ENCODE measurements at places on chromosomes 1 and 21. TPM values are rescaled to one million over a fixed set of nuclear protein-coding genes. Genes with fewer than 3 reads are reported as not detected.

DNA sequence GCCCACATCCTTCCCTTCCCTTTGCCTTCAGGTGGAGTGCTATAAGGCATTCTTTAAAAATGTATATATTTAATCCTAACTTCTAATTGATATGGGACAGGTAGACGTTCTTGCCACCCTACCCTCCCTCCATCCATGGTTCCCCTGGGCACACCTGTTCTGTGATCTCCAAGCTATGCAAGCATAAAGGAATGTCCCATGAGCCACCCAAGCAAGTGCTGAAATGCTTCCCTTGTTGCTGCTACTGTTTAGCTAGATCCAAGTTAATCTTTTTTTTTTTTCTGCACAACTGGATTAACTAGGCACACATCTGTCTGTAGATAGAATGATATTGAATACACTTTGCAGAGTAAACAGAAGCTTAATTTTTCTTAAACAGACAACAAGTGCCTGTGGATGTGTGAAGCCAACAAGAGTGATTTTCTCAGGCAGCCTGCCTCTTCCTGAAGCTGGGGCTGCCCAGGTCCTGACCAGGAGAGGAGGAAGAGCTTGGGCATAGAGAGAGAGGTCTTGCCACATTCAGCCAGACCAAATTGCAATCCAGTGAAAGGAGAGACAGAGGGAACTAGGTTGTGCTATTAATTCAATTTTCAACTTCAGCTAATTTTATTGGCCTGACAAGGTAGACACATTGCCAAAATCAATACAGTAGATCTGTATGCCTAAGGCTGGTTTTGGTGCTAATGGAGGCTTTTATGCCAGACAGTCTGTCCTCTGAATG, 28.2 kb upstream of the ATP1B1 start:
- no peak for DNase-seq

GRCh38 chr1:47940779-47941178, 56.4 kb downstream of the TRABD2B start:
- no peak for DNase-seq

- DNase-seq = no peak
Measured at GRCh38 chr1:171263901-171264300, 15.6 kb downstream of the FMO1 start.

DNA sequence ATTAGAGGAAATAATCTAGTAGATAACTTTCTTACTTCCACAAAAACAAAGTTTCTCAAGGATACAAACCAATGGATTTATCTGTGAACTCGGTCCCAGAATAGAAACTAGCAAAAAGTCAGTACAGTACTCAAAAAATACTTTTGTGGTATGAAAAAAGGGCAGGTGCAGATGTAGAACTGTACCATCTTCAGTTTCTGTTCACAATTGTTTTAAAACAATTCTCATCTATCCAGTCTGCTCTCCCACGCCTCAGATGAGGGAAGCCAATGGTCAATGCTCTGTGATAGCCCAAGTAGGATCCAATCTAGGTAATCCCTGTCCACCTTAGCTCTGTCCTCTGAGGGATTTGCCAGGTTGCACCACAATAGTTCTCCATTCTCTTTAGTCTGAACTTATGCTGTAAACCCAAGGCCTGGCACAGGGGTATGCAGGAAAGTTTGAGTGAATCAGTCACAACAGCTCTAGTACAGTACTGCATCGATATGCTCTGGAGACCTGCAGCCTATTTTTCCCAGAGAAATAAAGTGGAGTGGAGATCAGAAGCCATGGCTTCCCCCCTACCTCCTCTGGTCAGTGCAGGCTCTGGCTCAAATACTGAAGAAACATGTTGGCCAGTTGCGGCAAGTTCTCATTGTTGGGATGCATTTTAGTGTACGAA, 1.4 kb downstream of the KTI12 start:
- DNase-seq = no peak

GRCh38 chr1:72759486-72759885, 477.1 kb upstream of the NEGR1 start:
- DNase-seq = no peak

GRCh38 chr1:101088431-101088830, 62.8 kb upstream of the DPH5 start:
- no peak for DNase-seq

- no peak for DNase-seq
Measured at GRCh38 chr1:63010913-63011660, 227.2 kb downstream of the ATG4C start.

- DNase-seq = no peak
Measured at GRCh38 chr1:24643363-24644099, 429 bp downstream of the SRRM1 start.

- no peak for DNase-seq
Measured at GRCh38 chr1:89942825-89943658, 51.9 kb upstream of the ZNF326 start.

- DNase-seq = no peak
Measured at GRCh38 chr21:16455978-16456377, 726.2 kb downstream of the USP25 start.

DNA sequence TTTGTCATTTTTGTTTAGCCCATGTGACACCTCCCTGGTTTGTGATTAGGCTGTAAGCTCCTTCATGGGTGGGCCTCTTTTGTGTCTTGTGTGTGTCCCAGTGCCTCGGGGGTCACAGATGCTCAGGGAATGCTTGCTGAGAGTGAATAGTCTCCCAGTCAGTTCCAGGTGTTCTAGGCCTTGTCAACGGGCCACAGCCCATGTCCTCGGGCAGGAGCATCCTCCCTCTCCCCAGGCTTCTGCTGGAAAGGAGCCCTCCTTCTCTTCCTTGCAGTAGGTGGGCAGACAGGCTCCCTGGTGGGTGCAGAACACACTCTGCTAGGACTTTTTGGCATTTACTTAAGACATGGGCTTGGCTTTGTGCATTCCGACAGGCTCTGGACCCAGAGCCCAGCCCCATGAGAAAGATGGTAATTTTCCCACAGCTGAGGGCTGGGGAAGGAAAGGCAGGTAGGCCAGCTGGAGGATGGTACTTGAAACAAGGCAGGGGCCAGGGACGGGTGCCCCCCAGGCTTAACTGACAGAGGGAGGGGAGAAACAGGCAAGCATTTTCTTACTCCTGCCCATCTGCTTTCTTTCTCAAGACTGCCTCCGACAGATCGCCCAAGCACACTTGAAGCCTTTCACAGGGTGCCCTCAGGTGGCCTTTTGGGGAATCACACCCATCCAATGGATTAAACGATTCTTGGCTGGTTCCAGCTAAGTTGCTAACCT, 7.1 kb upstream of the CPLANE2 start:
- DNase-seq = peak; percentile 92

GRCh38 chr1:246425139-246425794, 81.8 kb downstream of the SMYD3 start:
- no peak for DNase-seq

- no peak for DNase-seq
Measured at GRCh38 chr1:212973426-212973825, 23.1 kb downstream of the VASH2 start.

- no peak for DNase-seq
Measured at GRCh38 chr1:90526954-90527353, 190.1 kb downstream of the BARHL2 start.

DNA sequence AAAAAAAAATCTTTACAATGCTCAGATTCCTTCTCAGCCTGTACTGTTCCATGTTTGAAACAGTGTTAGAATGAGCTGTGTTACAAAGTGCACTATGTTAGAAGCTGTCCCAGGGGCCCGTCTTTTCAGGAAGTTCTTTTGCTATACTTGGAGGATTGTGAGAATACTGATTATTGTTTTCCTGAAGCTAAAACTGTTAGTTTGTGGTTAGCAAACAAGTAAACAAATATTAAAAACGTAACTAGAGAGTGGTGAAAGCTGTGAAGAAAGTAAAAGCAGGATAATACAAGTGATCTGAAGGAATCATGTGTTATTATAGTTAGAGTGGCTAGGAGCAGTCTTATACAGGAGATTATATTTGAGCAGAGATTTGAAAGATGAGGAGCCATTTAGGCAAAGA, 35.6 kb downstream of the CAMSAP2 start:
- DNase-seq = no peak

GRCh38 chr1:91804546-91805023, 81.4 kb downstream of the TGFBR3 start:
- DNase-seq = no peak

- DNase-seq = no peak
Measured at GRCh38 chr1:174023440-174023839, 1.3 kb upstream of the RC3H1 start.

GRCh38 chr1:73411479-73411878, 786.5 kb downstream of the LRRIQ3 start:
- DNase-seq = no peak

- DNase-seq = no peak
Measured at GRCh38 chr21:45090966-45091365, 16.6 kb downstream of the ADARB1 start.

DNA sequence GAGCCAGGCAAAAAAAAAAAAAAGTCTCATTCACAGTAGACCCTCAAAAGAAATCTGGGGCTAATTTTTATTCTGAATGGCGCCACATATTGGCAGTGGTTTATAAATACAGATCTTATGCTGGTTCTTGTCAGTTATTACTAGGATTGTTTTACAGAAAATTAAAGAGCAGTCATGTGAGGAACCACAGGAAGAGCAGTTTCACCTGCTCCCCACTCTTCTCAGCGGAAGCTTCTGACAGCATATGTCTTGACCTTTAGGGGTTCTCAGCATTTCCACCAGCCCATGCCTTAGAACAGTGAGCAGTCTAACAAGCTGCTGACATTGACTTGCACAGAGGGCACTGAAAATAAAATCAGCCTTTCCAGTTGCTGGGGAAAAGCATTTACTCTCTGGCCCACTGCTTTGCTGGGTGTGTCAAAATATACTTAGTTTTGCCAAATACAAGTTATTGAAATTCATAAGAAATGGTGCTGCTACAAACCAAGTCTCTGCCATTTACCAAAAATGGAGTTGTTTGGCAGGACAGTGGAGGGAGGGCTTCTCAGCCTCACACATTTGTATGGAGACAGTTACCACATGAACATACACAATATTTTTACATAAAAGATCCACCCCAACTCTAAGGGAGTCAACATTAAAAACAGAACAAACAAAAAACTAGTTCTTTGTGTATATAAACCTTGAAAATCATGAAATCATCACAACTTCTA, 144.2 kb downstream of the SYT2 start:
- no peak for DNase-seq

- DNase-seq = peak; percentile 60
Measured at GRCh38 chr1:15212216-15212953, 34.6 kb upstream of the FHAD1 start.

Gene FHL3
- 55.6 TPM for total RNA-seq

Gene TFF3
- total RNA-seq = 21.1 TPM

Gene GPATCH4
- total RNA-seq = 28.3 TPM

Gene FCRL1
- total RNA-seq = 1.7 TPM

Gene SLC6A17
- 0.51 TPM for total RNA-seq

Gene MAP10
- total RNA-seq = 2.9 TPM

Gene TMEM61
- 11.0 TPM for total RNA-seq

Gene OLFML3
- 43.6 TPM for total RNA-seq

Gene HOOK1
- total RNA-seq = 0.14 TPM

Gene C1QA
- total RNA-seq = 301 TPM

Gene SEC16B
- 2.6 TPM for total RNA-seq

Gene GSTM1
- not detected for total RNA-seq

Gene GPBP1L1
- 75.9 TPM for total RNA-seq

Data from posterior vena cava (tissue), 2 donors.